ENCODE measurements at places on chromosomes 4 and X.

DNA sequence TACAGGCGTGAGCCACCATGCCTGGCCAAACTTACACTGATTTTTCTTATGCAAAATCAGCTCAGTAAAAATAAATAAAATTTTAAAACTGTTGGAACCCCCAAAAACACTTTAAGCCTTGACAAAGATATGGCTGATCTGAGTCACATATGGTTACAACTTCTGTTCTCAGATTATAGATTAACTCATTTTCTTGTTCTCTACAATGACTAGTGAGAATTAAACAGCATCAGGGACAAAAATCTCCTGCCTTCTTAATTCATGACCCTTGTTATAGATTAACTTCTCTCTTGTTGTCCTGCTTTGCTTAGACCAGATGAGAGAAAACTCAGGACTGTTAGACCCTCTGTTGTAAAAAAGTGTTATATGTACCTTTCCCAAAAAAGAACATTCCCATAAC lies 24.2 kb upstream of the EXOC1L start:
- DNase-seq = no peak

DNA sequence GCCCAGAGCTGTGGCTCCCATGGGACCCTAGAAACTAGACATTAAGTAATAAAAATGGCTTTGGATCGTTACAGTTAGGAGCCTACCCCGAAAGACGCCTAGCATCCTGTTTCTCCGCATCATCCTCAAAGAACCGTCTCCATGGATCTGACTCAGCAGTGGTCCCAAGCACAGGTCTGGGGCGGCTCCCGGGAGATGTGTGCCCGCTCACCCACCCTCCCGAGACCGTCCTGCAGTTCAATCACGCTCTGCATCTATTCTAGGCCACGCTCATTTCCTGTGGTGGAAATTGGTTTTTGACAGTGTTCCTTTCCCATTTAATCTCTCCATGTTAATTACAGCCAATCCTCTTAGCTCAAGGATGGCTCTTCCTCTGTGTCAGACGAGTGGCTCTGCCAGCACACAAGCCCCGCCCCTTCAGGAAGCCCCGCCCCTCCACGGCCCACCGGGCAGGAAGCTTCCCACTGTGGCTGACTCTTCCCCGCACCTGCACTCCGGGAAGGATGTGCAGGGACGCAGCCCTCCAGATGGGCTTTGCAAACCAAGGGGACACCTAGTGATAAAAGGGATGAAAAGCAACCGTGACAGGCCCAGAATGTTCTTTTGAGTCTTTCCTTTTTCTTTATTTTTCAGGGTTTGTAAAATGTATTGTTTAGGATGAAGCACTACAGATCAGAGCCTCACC lies 34.5 kb upstream of the HELT start:
- peak; percentile 38 for DNase-seq

- no peak for DNase-seq
These were observed 6.7 kb downstream of the SHISA3 start for GRCh38 chr4:42404001-42404400.

GRCh38 chr4:139950568-139950967 lies 203.4 kb downstream of the MAML3 start:
- no peak for DNase-seq

- peak; percentile 65 for DNase-seq
These were observed 74.7 kb downstream of the PAQR3 start for GRCh38 chr4:78864405-78865024.
